ENCODE measurements at places on chromosomes 3 and 15.

DNA sequence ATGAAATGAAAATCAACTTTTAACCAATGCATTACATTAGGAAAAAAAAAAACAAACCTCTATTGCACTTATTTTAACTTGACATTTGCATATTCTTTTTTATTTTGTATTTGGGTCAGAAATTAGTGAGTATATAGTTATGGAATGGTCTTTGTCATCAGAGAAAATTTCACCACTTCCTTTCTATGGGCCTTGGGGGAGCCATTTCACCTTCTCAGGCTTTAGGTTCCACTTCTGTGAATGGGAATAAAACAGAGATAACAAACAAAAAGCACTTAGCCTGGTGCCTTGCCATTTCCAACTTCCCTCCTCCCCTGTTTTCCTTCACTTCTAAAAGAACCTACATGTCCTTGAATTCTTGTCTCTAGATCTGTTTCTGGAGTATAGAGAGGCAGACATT is 168.0 kb upstream of the STT3B start:
- DNase-seq = no peak

DNA sequence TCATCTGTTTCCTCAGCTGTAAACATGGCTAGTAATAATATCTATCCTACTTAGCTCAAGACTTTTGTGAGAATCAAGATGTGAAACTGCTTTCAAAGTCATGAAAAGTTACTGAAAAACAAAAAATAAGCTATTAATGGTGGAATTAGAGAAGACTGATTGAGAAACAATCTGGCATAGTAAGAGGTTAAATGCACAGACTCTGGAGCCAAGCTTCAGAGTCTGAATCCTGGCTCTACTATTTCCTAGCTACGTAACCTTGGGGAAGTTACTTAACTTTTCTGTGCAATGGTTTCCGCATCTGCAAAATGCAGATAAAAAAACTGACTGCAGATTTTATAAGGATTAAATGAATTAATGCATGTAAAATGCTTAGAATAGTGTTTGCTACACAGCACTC is 28.8 kb downstream of the LRRFIP2 start:
- no peak for DNase-seq

DNA sequence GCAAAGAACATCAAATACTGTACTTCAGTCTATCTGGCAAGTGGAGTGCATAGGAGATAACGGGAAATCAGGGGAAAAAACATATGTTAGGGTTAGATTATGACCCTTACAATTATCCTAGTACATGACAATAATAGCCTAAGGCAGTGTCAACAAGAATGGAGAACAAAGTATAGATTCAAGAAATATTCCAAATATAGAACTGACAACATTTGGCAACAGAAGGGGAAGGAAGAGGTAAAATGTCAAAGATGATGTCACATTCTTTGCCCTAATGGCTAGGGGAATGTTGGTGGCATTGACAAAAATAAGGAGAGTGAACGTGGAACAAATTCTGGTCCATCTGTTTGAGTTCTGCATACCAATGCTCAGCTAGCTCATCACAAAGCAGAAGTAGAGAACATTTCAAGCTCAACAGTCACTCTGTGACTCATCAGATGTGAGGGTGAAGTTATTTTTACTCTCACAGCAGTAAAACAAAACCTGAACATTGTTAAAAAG is 15.5 kb upstream of the ATP8B4 start:
- no peak for DNase-seq

DNA sequence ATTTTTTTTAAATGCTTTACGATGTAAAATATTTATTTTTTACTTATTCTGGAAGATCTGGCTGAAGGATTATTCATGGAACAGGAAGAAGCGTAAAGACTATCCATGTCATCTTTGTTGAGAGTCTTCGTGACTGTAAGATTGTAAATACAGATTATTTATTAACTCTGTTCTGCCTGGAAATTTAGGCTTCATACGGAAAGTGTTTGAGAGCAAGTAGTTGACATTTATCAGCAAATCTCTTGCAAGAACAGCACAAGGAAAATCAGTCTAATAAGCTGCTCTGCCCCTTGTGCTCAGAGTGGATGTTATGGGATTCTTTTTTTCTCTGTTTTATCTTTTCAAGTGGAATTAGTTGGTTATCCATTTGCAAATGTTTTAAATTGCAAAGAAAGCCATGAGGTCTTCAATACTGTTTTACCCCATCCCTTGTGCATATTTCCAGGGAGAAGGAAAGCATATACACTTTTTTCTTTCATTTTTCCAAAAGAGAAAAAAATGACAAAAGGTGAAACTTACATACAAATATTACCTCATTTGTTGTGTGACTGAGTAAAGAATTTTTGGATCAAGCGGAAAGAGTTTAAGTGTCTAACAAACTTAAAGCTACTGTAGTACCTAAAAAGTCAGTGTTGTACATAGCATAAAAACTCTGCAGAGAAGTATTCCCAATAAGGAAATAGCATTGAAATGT is 15.6 kb downstream of the THBS1 start:
- DNase-seq = no peak

DNA sequence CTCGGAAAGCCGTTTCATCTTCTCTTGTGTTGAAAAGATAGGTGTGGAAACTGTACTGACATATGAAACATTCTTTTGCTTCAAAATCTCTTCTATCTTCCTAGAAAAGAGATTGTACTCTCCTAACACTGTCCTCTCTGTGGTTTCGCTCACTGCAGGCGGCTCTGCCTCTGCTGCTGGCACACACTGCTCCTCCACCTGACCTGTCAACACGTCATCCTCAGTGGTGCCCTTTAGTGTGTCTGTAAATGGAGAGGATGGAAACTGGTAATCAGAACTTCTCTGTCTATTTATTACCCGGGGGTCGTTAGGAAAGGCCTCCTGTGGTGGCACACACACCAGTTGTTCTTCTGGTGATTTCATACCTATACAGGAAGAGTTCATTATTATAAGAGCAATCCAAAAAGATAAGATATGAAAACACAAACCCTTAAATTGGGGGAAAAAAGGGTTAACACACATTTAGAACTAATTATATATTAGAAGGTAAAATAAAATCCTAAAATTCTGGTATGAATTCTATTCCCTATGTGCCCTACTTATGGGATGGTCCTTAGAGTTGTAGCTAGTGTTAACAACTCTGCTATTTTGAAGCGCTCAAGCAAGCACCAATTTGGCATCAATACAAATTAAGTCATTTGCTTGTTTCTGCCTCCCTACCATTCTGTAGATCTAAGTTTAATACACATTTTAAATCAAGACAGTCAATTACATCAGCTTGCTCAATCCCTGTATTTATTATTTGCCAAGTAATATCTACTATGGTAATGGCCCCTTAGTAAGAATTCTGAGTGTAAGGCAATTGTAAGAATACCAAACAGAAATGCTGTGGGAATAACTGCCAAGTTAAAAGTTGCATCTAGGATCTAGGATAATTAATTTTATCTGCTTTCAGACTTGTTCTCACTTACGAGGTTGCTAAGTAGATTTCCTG is 49.2 kb downstream of the TASOR start:
- DNase-seq = no peak

GRCh38 chr15:62769604-62770003 is 272.9 kb upstream of the TPM1 start:
- DNase-seq = no peak

- no peak for DNase-seq
Measured at GRCh38 chr3:33496449-33496848, 56.2 kb upstream of the UBP1 start.

DNA sequence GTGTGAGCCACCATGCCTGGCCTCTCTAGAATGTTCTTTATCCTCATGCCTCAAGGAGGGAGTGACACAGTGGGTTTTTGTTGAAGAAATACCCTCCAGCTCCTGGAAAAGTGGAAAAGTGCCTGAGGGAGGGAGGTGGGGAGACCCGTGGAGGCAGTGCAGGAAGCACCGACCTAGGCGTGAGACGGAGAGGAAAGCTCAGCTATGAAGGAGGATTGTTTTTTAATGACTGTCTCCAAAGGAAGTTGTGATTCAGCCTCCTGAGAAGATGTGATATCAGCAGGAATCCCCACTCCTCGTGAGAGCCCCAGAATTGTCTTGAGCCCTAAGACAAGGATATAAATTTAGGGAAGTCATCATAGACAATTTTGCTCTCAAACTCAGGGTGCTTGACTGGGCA is 21.7 kb downstream of the RPLP1 start:
- no peak for DNase-seq

GRCh38 chr3:152149832-152150231 is 118.9 kb upstream of the MBNL1 start:
- no peak for DNase-seq

DNA sequence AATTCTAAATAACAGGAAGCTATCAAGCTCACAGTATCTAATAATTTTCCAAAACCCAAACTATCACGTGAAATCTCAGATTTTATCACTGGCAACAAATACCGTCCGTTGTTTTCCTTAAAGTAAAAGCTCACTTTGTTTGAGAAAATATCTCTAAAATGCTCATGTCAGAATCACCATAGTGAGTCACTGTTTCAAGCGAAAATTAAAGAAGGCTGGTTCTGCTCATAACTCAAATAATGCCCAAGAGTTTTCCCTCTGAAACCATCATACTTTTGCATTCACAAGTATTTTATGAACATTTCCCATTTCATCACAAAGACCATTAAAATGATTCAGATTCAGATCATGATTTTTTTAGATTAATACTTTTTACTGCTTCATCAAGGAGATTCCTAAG is 50.6 kb downstream of the TBL1XR1 start:
- no peak for DNase-seq

GRCh38 chr15:23823508-23823907 is 136.4 kb upstream of the NDN start:
- DNase-seq = no peak

DNA sequence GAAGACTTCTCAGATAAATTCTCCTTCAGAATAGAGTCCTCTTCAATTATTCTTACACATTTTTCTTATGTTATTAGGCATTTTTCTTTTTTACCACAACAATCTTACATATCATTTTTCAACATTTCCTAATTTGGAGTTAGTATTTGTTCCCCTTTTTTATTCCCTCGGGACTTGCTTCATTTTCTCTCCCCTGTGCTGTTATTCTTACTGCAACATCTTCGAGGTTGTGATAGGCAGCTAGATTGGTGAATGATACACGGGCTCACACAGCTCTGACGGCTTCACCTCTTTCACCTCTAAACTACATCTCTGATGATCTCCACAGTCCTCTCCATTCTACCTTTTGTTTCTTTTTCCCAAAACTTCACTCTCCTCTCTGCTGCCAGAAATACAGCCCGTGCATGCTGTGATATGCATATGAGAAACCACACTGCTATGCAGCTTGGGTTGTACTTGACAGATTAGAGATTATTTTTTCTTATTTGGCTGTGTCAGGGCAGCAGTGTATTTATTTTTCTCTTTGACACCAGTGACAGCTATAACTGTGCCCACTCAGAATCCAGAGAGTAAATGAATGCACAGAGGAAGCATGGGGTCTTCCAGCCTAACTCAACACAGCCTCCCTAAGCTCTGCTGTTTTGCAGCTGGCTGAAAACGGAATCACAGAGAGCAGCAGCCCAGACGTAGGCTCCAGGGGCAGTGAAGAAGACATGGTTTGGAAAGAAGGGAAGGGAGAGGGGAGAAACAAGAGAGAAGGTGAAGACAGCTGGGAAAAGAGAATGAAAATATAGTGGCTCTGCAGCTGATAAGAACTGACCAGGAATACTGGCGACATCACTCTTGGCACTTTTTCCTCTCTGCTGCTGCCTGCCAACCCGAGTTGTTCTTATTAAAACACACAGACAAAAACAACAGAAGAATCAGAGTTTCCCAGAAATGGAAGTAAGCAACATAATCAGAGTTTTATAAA is 61.8 kb downstream of the SLC9A9 start:
- DNase-seq = no peak

DNA sequence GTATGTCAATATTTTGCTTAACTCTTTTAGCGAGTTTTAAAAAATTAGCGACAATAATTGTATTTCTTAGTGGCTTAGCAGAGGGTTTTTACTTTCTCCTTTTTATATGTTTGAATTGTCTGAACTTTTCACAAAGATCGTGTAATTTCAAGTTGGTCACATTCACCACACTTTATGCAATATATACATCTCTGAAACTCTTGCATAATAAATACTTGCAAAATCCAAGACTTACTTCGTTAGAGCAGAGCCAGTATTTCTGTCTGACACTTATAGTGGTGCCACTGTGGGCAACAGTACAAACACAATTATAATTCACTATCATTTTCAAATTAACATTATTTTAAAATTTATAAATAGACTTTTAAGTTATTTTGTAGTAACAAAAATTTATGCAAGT is 62.0 kb downstream of the SUCNR1 start:
- DNase-seq = no peak

DNA sequence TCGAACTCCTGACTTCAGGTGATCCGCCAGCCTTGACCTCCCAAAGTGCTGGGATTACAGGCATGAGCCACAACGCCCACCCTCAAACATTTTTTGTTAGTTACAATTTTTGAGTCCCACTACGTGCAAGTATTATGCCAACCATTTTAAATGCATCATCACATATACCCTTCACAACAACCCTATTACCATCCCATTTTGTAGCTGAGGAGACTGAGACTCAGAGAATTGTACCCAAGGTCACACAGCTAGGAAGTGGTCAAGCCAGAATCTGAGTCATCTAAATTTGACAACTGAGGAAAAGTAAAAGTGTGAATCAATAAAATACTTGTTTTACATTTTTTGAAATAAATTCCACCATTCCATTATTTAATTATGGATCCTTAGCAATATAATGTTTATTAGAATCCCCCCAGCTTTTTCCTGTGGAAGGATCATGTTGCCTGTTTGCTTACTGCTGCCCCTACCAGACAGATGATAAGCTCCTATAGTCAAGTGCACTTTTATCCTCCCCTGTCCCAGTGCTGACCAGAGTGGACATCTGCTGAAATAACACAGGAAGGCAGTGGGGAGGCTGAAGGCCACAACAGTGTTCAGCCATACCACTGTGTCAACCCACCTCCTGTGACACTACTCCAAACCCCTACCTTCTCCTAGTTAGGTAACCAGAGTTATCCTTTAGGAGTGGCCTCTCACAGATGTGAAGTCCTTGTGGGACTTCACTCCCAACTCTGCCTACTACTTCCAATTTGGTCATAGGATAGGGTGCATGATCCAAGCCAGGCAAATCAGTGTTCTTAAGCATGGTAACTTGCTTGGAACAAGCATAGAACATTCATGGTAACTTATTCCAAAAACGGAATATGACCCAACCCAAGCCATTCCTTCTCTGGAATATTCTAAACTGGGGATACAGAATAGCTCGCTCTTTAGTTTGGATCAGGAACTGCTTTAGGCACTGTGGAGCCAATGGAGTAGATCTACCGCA is 28.1 kb downstream of the PRKAR2A start:
- DNase-seq = no peak

DNA sequence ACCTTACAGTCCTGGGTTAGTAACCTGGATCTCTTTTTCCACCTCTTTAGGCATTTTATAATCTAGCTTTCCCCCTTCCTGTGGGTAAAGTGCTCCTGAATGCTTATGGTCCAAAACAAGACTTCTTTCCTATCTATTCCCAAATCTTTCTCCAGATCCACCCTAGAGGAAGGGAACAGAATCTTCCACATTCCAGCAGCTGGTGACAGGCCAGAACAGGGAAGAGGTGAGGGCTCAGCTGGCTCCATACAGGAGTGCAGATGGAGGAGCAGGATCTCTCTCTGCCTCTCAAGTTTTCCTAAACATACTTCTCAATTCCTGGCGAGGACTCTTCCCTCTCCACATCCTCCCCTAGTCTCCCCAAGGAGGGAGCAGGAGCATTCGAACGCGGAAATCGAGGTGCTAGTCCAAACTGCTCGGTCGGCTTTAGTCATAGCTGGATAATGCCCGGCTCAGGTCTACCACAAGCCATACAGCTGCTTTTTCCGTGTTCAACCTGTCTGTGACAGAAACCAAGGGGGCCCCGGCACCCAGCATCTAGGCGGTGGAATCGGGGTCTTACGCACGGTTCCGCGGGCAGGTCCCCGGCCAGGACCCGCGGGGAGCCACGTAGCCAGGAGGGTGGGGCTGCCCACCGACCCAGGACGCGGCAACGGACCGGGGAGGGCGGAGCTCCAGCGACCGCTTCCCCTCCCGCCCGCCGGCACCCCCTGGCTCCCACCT is 4.0 kb downstream of the RASSF1 start:
- no peak for DNase-seq
